Glomerular endothelial cell (primary cell): ENCODE measurements at places on chromosomes 16 and 17. TPM values are rescaled to one million over a fixed set of nuclear protein-coding genes. Genes with fewer than 3 reads are reported as not detected.

DNA sequence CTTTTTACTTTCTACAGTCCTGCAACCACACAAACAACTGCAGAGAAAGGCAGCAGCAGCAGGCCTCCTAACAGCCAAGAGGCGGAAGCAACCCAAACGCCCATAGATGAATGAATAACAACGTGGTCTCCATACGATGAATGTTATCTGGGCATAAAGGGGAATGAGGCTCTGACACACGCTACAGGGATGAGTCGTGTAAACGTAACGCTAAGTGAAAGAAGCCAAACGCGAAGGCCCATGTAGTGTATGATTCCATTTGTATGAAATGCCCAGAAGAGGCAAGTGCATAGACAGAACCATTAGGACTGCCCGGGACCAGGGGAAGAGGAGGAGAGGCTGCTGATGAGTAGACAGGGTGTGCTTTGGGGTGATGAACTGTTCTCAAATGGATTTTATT is 94.8 kb upstream of the DNAH17 start:
- no peak for DNase-seq

GRCh38 chr17:17647524-17648178 is 33.6 kb upstream of the RAI1 start:
- no peak for DNase-seq

CNTNAP1 gene
- total RNA-seq: 17.6 and 17.9 TPM in 2 replicates

CNGB1 gene
- not detected in 2 replicates for total RNA-seq

ADAT1 gene
- 42.5 and 120 TPM in 2 replicates for total RNA-seq

NDE1 gene
- total RNA-seq: 44.1 and 50.6 TPM in 2 replicates
